ENCODE measurements at places on chromosomes 5 and 9.

DNA sequence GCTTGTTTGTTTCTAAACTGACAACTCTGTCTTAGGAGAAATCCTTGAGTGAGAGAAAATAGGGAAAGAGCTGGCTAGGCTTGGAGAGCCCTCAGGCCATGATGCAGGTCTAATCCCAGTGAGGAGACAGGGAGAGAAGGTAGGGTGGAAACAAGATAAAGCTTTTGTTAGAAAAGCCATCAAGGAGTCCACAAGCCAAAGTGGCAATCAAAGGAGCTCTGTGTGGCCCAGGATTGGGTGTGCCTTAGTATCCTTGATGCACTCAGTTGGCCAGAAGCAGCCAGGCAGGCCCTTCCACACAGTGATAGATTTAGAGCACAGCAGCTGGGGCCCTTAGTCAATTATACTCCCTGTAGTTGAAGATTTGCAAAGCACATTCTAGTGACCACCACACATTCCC is 73.9 kb downstream of the ALDH7A1 start:
- DNase-seq, result no peak

DNA sequence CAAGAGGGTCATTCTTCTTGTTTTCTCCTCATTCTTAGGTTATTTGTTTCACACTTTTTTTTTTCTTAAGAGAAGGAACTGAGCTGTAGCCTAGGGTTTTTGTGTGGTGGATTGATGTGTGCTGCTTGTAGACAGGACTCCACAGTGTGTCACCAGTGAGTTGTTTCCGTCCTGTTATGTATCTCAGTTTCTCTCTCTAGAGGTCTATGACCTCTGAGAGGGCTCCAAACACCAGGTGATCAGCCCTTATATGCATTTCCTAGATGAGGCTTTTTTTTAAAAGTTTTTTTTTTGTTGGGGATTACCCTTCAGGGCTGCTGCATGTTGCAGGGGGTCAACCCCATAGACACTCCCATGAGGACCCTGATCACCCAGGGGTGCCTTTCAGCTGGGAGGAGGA is 124.2 kb upstream of the MAST4 start:
- DNase-seq, result no peak

DNA sequence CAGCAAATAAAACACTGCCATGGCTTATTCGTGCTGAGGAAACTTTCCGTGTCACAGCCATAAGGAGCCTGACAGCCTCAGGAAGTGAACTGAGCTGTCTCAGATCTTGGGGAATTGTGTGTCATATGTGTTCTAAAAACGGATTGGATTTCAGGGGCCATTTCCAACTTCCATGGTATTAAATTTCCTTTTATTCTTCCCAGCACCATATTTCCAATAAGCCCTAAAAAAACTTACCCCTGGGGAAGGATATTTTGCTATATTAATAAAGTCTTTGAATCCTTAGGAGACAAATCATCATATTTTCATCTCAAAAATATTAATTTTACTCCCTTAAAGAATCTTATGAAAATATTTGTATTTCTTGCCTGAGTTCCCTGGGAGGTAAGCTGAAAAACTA is 93.9 kb downstream of the LHFPL2 start:
- no peak for DNase-seq

DNA sequence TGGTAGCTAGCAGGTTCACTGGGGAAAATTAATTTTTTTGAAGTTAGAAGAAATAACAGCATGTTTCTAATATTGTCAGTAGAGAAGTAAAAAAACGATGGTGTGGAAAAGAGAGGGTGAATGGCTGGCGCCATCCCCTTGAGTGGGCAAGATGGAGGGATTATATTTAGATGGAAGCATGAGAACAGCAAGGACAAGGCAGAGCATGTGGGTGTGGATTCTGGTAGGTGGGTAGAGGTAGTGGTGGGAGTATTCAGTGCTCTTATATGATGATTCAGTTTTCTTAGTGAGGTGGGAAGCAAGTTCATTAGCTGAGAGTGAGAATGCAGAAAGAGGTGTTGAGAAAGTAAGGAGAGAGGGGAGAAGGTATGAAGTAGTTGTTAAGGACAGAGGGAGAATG is 188.1 kb downstream of the GABRB2 start:
- no peak for DNase-seq

- DNase-seq, result no peak
Measured at GRCh38 chr5:59130431-59130830, 547.6 kb downstream of the RAB3C start.

DNA sequence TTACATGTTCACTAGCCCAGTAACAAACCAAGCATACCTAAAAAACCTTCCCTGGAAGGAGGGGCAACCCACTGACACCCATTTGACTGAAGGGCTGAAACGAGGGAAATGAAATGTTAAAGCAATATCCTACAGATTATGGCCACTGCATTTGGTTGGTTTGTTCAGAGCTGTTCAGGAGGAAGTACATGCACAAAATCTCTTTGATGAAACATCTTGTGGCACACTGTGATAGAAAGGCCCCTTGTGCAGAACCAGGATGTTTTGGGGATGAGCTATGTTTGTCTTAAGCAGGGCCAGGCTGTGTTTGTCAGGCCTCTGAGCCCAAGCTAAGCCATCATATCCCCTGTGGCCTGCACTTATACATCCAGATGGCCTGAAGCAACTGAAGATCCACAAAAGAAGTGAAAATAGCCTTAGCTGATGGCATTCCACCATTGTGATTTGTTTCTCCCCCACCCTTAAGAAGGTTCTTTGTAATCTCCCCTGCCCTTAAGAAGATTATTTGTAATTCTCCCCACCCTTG is 467.3 kb upstream of the PIK3R1 start:
- no peak for DNase-seq

DNA sequence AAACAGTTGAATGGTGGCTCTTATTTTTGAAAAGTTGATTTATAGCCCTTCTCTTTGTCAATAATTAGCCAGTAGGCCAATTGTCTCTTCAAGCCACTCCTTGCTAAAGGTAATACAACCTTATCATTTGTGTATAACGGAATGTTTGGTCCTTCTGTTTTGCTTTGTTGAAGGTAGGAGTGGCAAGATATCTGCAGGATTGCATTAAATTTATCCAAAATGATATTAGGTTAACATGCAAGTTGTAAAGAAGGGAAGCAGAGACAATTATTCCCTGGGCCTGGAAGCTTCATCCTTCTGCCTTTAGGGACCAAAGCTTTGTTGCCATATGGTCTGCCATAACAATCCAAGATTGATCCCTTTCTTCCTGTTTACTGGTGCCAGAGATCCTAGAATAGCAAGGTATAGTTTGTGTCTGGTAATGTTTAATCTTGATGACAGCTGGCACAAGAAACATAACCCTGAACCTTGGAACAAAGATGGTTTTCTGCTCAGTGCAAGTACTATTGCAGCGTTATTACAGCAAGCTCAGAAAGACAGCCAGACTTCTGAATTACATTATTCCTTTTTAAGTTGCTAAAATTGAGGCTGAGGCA is 15.5 kb upstream of the FSD1L start:
- DNase-seq, result no peak

GRCh38 chr9:117494401-117495090 is 79.7 kb upstream of the ASTN2 start:
- no peak for DNase-seq

- DNase-seq, result no peak
Measured at GRCh38 chr9:136051453-136051836, 43.6 kb downstream of the NACC2 start.

DNA sequence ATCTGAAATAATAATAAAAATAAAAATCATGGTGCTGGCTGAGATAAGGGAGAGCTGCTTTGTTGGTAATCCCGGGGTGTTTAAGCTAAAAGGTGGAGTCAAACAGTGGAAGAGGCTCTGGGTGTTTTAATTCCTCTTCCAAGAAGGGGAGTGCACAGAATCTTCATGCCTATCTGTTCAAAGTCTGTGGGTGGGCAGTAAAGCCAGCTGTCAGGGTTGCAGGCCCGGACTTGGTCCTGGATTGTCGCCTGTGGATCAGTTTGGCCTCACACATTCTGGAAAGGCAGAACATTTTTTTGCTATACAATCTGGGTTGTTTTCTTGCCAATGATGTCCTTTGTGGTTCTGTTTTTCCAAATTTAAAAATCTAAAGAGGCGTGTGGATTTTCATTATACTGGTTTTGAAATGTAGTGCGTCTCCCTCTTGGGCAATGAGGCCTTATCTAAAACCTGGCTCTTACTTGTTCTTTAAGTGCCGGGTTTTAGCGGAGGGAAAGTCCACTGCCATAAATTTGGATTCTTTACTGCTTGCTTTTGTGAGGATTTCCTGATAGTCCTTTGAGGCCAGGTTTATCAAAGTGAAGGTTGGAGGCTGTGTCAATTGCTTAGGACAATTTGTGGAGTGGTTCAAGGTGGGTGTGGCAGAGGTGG is 5.8 kb downstream of the ANKDD1B start:
- DNase-seq, result no peak

GRCh38 chr5:144332265-144332664 is 161.6 kb downstream of the KCTD16 start:
- peak; percentile 67 for DNase-seq

DNA sequence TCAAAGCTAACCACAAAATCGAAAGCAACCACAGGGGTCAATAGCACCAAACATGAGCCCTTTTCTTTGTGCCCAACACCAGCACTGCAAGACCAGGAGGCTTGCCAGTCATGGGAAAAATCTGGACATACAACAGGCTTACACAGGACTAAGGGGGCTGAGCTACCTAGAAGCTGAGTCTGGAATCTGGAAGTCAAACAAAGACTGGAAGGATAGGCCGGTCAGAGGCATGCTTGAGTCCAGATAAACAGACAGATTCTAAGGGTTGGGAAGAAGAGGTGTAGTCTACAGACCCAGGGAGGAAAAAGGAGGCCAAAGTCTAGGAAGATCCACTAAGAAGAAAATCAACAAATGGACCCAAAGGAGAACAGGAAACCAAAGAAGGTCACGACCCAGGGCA is 73.3 kb downstream of the MYO10 start:
- no peak for DNase-seq

GRCh38 chr9:8723195-8723594 is 923.6 kb upstream of the DMAC1 start:
- no peak for DNase-seq

DNA sequence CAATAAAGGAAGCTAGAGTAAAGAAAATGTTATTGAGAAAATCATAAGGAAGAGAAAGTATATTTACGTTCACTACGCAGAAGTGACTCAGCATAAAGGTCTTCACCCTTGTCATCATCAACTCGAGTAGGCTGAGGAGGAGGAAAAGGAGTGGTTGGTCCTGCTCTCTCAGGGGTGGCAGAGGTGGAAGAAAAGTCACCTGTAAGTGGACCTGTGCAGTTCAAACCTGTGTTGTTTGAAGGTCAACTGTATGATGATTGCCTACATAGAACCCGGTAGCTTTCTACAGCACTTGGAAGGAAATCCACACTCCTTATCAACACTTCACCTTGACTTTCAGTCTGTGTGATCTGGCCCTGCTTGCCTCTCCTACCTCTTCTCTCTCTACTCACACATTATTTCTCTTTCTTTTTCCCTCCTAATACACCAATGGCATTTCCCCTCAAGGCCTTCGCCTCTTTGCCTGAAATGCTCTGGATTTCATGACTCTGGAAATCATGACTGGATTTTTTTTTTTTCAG is 109.3 kb upstream of the CPEB4 start:
- no peak for DNase-seq

DNA sequence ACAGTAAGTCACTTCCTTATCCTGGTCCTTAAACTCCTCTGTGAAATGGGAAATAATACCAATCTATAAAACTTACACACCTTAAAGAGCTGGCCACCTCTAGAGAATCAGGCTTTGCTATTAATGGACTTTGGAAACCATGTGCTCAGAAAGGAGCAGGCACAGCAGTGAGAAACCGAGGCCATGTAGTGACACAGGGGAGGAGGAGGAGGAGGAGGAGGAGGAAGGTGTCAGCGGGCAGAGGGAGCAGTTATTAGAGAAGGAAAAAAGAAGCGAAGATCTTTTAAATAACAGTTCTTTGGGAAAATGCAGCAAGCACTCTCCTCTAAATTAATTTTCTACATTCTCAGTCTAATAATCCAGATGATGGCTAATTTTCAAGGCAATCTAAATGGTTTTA is 38.0 kb downstream of the SUSD1 start:
- DNase-seq, result no peak

GRCh38 chr9:80501635-80502034 is 929.9 kb downstream of the TLE4 start:
- no peak for DNase-seq

GRCh38 chr5:160461378-160461777 is 39.7 kb downstream of the PTTG1 start:
- DNase-seq, result no peak

DNA sequence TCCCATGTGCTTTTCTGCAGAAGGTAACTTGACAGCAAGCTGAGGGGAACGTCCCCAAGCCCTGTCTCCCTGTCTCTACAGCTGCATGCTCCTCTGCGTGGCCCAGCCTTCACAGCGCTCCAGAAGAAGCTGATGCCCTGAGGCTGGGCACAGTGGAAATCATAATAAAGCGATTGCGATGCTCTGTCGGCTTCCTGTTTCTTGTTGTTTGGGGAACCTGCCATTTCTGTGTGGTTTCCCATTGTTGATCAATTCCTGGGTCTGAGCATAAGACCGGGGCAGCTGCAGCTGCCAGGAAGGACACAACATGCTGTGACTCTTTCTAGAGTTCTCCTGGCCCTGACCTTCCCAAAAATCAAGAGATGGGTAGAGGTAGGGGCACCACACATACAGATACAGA is 7.2 kb upstream of the DNAJB5 start:
- DNase-seq, result no peak

- no peak for DNase-seq
Measured at GRCh38 chr9:92989561-92989960, 42.2 kb downstream of the FGD3 start.

DNA sequence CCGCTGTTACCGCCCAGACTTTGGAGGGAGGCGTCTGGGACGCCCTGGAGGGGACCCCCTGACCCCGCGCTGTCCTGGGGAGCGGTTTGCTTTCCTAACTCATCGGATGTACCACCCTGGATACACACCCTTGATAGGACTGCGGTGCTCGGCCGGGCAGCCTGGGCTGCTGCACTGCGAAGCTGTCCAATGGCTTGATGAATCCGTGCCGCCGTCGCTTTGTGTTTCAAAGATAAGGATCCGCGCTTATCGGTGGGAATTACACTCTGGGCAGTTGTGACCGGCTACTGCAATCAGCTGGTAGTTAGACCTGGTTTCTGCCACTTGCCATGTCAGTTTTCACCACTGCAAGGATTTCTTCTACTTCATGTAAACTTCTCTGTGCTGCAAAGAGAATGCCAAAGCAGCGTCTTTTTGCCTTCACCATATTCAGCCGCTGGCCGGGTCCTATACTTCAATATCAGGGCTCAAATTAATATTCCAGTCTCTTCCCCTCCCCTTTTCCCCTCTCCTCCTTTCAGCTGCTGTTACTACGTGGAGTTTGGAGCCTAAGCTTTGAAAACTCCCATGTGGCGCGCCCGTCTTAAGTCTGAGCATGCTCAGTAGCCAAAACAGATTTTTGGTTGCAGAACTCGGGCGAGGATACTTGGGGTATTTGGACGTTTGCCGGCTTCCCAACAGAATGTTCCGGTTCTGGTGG is 727 bp downstream of the SMAD5 start:
- DNase-seq, result peak; percentile 73

GRCh38 chr9:133463234-133463863 is 3.6 kb downstream of the CACFD1 start:
- peak; percentile 77 for DNase-seq

DNA sequence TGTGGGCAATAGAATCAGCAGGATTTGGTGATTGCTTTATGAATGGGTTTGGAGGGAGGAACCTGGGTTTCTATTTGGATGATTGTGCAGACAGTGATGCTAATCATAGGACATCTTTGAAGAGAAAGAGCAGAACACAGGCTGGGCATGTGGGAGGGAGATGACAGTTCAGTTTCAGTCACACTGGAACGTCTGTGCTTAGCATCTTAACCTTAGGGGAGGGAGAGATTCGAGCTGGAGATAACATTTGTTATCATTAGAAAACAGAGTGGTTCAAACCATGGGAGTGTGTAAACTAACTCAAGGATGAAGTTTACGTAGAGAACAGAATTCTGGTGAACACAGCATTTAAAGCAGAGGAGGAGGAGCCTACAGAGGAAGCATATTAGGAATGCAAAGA is 138.6 kb upstream of the PPP2R2B start:
- no peak for DNase-seq
